ENCODE measurements at places on chromosomes 7 and 10. TPM values are rescaled to one million over a fixed set of nuclear protein-coding genes. Genes with fewer than 3 reads are reported as not detected.
A peak's percentile ranks its signal among the peaks of the same experiment; 100 is the strongest.

GRCh38 chr10:121332829-121333765, 265.1 kb downstream of the FGFR2 start:
- DNase-seq, result no peak

GRCh38 chr7:117588352-117588794, 108.5 kb downstream of the CFTR start:
- no peak for DNase-seq

- no peak for DNase-seq
Observed at GRCh38 chr10:92208736-92209135, 82.1 kb downstream of the CPEB3 start.

DNA sequence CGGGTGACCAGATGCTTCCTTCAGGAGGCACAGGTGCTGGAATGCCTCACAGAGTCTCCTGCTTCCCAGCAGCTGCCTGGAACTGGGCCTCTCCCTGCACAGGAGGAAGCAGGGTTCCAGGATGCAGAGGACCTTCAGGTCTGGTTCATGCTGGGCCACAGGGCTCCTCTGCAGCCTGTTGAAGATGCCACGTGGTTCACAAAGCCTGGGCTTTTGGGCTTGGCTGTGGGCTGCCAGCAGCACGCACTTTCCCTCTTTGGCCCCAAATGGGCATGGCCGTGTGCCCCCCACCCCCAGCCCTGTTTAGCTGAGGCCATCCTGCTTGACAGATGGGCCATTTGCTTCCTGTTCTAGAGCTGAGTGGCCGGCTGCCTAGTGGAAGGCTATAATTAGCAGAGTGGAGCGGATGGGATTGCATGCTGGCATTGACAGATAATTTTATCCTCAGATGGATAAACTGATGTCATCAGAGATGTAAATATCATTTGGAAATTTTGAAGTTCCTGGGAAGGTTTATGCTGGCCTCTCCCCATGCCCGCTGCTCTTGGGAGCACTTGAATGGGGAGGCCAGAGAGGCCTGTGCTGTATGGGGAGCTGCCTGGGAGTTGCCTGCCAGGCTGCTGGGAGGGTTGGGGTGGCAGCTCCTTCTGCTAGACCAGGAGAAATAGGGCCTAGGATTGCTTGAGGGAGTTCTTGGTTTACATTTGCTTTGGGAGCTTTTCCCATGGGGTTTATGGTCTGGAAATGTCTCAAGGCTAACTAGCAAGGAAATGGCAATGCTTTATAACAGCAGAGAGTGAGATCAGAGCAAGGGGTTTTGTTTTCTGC, 28.2 kb downstream of the TSPAN15 start:
- DNase-seq, result peak; percentile 91

- DNase-seq, result no peak
Observed at GRCh38 chr10:130464426-130464825, 328.2 kb downstream of the GLRX3 start.

GRCh38 chr10:94362360-94363250, at the start of gene NOC3L:
Gene NOC3L (minus strand): TSS chr10:94362939. CDS start chr10:94362838, 101 bp downstream.
- DNase-seq, result peak; percentile 95

DNA sequence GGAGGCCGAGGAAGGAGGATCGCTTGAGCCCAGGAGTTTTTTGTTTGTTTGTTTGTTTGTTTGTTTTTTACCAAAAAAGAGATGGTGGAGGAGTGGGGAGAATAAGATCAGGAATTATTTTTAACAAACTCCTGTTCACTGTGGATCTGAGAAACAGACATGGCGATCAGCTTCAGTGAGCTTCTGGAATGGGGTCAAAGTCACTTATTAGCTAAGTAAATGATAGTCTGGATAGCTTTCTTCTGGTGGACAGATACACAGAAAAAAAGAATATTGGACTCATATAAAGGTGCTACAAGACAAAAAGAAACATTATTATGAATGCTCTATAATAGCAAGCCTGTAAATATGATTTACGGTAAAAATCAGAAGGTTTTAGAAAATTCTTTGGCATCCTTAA, 85.1 kb downstream of the POU6F2 start:
- no peak for DNase-seq

GRCh38 chr7:138875794-138876193, 77.8 kb upstream of the ATP6V0A4 start:
- no peak for DNase-seq

DDIT4 gene
- total RNA-seq, result 193 TPM

SDK1 gene
- total RNA-seq, result 2.1 TPM

Measured in dermis microvascular lymphatic vessel endothelial cell (primary cell).